Hematopoietic multipotent progenitor cell treated with erythropoietin and hydrocortisone succinate and interleukin-3 and kit ligand, for 6 days (in vitro differentiated cells): ENCODE measurements at places on chromosomes 6 and 20.
A peak's percentile ranks its signal among the peaks of the same experiment; 100 is the strongest.

DNA sequence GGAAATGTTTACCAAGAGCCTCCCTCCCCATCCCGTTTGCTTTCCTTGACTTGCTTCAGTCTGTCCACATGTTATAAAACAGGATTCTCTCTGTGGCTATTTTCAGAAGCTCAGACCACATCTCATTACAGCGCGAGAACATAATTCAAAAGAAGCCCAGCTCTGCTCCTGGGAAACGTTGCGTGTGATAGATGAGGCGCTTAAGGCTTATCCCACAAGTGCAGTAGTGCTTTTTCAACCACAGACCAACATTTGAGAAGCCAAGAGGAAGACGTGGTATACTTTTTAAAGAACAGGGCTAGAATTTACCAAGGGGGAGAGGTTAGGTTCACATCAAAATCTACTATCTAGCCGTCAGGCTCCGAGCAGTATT lies 239.5 kb downstream of the SLC24A3 start:
- peak; percentile 91 for DNase-seq

DNA sequence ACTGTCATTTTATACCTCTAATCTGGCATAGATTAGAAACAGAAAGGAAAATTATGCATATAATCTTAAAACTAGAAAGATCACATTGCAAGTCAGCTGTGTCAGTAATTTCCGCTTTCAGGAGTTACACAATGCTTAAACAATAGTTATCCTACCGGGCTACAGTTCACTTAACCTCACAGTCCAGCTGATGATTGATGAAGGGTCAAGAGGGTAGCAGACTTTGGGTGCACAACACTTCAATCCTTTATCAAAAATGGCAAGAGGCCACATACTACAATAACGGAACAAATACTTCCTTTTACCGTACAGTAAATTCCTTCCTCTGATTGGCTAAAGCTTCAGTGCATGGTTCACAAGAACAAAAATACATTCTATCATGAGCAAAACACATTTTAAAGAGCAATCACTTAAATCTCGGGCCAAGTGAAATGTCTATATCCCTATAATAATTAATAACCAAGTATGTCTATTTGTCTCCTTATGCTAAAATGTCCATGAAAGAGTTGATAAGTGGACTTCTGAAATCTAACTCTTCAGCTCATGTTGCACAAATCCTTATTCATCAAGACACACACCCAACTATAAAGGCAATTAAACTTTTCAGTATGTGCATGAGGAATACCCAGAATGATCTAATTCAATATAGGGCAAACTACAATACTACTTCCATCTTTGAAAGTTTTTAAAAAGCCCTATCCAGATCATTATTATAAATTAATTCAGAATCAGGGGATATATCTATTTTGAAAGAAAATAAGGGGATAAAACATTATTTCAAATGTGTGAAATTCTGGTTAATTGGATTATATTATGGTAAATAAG lies 76.8 kb downstream of the HIVEP2 start:
- DNase-seq, result peak; percentile 47

- no peak for DNase-seq
Observed at GRCh38 chr6:168385858-168386735, 54.9 kb upstream of the SMOC2 start.

GRCh38 chr20:36311141-36311853 lies 5.2 kb downstream of the DLGAP4 start:
- no peak for DNase-seq

DNA sequence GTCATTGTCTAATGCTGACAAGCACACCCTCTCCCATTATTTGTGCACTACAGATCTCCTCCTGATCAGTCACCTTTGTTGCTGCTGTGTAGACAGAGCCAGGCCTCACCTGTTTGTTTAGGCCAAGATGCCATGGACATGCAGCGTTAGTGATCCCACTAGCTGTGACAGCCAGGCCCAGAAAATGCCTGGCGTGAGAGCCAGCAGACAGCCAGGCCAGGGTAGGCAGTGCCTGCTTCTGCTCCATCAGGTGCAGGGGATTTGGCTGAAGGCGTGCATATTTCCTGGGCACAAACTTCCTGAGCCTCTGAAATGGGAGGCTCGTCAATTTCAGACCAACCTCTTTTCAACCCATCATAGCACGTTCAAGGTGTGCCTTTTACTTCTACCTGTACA lies 27.3 kb downstream of the MANBAL start:
- no peak for DNase-seq

DNA sequence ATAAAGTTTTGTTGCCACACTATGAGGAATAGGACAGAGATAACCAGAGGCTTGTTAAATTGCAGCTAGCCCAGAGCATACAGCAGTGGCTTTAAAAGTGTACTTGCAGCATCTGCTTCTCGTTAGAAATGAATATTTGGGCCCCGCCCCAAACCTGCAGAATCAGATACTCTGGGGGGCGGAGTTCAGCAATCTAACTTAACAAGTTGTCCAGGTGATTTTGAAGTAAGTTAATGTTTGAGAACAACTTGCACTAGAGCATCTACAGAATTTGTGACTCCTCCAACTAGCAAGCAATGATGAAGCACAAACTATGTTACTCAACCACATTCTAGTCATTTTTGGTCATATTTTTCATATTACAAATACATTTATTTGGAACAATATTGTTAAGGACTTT lies 10.6 kb upstream of the SUPT3H start:
- DNase-seq, result no peak

- DNase-seq, result no peak
Observed at GRCh38 chr6:133991096-133991593, 38.1 kb downstream of the TBPL1 start.

DNA sequence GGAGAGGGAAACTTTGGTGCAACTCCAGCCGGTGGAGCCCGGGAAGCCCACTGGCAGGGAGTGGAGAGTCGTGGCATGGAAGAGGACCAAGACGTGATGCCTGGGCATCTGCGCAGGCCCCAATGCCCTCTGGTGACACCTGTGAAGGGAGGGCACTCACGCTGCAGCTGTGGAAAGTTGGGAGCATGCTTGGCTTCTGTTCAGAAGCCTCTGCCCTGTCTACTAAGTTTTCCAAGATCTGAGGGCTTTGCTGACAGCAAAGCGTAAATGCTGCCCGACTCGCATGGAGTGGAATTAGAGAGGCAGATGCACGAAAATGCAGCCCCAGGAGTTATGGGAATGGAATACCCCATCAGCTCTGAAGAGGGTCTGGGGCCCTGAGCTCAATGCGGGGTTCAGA lies 75.7 kb downstream of the SYNDIG1 start:
- no peak for DNase-seq

- peak; percentile 75 for DNase-seq
Observed at GRCh38 chr20:44092551-44093248, 94.3 kb downstream of the JPH2 start.

GRCh38 chr20:46051556-46052308 lies 22.7 kb downstream of the SLC12A5 start:
- DNase-seq, result no peak

- DNase-seq, result no peak
Observed at GRCh38 chr6:19788686-19789085, 48.5 kb upstream of the ID4 start.

DNA sequence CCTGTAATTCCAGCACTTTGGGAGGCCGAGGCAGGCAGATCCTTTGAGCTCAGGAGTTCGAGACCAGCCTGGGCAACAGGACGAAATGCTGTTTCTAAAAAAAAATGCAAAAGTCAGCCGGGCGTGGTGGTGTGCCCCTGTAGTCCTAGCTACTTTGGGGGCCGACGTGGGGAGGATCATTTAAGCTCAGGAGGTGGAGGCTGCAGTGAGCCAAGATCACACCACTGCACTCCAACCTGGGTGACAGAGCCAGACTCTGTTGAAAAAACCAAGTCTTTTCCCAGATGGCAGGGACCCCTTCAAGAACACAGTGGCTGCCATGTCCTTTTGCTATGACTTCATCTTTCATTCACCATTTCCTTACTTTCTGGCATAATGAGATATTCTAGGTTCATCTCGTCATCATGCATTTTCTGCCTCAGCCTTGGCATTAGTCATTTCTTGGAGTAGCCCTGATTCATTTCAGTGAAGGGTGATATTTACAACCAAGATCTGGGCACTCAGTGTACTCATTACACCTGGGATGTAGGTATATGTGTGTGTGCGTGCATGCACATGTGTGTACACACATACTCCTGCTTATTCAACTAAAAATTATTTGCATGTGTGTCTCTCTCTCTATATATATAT lies 61.4 kb upstream of the TOX2 start:
- no peak for DNase-seq

DNA sequence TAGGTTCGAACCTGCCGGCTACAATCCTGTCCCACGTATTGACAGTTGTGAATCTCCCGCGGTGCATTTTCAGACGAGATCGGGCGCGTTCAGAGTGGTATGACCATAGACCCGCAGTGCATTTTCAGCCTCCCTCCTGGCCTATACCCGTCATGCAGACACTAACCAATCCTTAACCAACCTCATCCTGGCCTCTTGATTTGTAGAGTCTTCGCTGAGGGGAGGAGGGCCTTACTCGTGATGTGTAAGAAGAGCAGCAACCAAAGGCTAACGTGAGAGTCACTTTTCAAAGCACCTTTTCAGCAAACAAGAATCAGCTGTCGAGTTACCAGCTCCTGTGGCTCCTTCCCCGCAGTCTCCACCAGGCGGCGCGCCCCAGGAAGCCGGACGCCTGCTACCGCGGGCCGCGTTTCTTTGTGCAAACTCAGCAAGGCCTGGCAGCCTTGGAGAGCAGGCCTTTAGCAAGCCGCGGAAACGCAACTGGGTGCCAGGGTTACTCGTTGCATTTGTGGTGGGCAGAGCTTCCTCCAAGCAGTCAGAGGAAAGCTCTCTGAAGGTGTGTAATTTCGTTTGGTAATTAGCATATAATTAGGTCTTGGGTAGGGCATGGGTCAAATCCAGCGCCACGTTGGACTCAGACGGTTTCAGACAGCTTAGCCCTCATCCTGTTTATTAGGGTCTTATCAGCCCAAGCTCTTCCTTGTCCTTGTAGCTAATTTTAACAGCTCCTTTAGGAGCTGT lies 139.8 kb downstream of the OR2B2 start:
- DNase-seq, result peak; percentile 95

DNA sequence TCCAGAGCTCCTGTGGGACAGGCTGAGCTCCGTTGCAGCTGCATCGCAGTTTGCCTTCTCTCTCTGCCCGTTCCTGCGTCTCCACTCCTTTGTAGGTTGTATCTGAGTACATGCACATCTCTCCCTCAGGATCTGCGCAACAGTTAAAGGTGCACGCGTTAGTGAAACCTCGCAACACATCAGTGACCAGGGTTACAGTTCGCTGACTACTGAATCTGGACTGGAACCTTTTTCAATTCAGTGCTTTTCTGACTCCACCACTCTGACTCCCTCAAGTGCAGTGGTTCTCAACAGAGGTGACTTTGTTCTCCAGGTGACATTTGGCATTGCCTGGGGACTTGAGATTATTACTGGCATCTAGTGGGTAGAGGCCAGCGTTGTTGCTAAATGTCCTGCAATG lies 44.0 kb downstream of the UST start:
- no peak for DNase-seq

DNA sequence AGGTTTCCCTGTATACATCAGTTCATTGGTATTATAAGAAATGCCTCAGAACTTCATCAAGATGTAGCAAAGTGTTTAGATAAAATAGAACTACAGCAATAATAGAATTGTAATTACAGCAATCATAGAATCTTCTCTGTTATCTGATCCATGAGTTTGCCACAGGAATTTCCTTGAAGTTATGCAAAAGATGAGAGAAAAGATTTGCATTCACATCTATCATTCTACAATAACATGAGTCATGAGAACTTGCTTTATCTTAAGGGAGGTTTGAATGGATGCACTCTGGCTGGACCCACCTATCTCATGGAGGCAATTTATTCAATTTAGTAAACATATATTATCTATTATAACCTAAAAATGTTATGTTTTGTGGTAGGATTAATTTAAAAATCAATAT lies 329.8 kb upstream of the EPHA7 start:
- DNase-seq, result no peak

GRCh38 chr6:149181304-149181703 lies 136.2 kb upstream of the TAB2 start:
- no peak for DNase-seq

- no peak for DNase-seq
Observed at GRCh38 chr6:39930540-39930939, 3.7 kb downstream of the MOCS1 start.

GRCh38 chr6:39296745-39297640 lies 17.2 kb downstream of the KCNK17 start:
- no peak for DNase-seq

- DNase-seq, result no peak
Observed at GRCh38 chr6:142671791-142672190, 273.2 kb downstream of the HIVEP2 start.

DNA sequence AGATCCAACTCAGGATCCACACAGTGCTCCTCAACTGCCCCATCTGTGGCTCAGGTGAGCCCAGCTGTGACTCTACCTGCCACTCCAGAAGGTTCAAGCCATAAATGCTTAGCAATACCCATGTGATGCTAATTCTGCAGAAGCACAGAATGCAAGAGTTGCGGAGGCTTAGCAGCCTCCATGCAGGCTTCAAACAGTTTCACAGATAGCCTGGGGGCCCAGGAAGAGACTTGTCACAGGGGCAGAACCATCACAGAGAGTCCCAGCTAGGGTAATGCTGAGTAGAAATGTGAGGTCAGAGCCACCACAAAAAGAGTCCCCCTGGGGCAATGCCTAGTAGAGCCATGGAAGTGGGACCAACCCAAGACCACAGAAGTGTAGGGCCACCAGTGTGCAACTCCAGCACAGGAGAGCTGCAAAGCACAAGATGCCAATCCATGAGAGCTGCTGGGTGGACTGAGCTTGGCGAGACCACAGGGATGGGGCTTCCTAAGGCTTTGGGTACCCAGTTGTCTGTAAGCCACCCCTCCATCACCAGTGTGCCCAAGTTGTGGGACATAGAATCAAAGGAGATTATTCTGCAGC lies 283.9 kb downstream of the UBE3D start:
- no peak for DNase-seq

DNA sequence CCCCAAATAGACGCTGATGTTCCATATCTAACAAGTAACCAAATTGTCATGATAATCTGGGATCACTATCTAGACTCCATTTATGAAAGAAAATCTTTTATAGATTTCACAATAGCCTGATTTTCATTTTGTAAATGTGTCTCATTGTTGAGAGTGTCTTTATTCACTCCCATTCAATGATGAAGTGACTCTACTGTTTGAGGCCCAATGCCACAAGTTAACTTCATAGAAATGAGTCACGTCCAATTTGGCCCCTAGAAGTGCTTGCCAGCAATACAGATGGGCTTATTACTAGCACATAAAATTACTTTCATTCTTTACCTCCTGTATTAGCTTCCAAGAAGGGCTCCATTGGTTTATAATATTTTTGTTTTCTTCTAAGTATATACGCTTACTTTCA lies 6.3 kb downstream of the IPCEF1 start:
- DNase-seq, result no peak
